ENCODE measurements at places on chromosomes 7 and 10.
A peak's percentile ranks its signal among the peaks of the same experiment; 100 is the strongest.

- no peak for DNase-seq
Observed at GRCh38 chr7:32077806-32078205, 7.6 kb upstream of the PDE1C start.

- no peak for DNase-seq
Observed at GRCh38 chr7:40923626-40924025, 779.3 kb downstream of the INHBA start.

GRCh38 chr7:104848138-104848990 lies 165.6 kb upstream of the KMT2E start:
- DNase-seq, result peak; percentile 64

GRCh38 chr7:14073988-14074387 lies 84.5 kb upstream of the ETV1 start:
- DNase-seq, result no peak

DNA sequence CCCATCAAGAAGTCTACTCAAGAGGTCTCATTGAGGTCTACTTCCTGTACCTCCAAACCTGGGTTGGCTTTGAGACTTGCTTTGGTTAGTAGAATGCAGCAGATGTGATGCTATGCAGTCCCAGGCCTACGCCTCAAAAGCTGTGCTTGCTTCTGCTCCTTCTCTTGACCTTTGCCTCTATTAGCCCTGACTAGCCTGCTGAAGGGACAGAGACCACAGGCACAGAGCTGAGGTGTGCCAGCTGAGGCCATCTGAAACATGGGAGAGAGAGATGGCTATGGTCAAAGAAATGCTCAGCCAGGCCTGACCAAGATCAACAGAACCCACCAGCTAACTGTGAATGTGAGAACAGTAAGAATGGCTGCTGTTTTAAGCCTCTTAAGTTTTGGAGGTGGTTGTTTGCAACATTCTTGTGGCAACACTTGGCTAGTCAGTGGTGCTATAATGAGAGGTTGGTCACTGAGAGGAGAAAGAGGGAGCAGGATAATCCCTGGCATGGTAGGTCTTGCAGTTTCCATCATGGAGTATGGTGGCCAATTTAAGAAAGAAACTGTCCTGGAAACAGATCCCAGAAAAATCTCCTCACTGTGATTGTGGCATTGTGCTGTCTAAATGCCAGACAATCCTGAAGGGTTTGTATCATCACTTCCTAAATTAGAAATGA lies 176.1 kb upstream of the PHYHIPL start:
- DNase-seq, result no peak

DNA sequence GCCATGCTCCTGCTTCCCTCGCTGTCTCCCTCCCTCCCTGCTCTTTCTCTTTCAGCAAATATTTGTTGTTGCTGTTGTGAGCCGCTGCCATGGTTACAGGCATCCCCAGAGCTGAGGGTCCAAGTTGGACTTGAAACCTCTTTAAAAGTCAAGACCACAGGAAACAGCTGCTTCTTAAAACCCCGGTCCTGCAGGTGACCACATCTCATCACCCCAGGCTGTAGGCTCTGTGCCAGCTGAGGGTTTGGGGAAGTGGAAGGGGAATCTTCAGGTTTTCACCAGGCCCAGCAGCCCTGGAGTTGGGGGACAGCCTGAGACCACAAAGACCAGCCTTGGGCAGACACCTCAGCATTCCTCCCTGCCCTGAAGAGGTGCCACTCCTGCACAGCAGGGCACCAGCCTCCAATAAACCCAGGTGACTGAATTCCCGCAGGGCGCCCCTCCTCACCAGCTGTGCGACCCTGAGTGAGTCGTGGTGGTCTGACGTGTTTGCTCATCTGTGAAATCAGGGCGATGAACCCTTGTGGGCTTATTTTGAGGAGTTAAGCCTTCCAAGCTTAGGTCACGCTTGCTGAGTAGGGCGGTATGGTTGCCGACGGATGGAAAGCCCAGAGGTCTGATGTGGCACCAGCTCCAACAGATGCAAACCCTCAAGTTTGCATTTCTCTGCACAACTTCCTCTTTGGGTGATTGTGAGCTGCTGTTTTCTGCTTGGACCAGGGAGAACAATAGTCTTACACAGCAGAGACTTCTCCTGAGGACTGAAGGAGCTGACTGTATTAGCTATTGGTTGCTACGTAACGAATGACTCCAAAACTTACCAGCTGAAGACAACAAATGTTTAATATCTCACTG lies 24.8 kb downstream of the NPTX2 start:
- DNase-seq, result no peak

- no peak for DNase-seq
Observed at GRCh38 chr7:311796-312195, 21.8 kb downstream of the FOXL3 start.

Measured in dermis blood vessel endothelial cell (primary cell).